ENCODE measurements at places on chromosomes 5 and 9.
A peak's percentile ranks its signal among the peaks of the same experiment; 100 is the strongest.

DNA sequence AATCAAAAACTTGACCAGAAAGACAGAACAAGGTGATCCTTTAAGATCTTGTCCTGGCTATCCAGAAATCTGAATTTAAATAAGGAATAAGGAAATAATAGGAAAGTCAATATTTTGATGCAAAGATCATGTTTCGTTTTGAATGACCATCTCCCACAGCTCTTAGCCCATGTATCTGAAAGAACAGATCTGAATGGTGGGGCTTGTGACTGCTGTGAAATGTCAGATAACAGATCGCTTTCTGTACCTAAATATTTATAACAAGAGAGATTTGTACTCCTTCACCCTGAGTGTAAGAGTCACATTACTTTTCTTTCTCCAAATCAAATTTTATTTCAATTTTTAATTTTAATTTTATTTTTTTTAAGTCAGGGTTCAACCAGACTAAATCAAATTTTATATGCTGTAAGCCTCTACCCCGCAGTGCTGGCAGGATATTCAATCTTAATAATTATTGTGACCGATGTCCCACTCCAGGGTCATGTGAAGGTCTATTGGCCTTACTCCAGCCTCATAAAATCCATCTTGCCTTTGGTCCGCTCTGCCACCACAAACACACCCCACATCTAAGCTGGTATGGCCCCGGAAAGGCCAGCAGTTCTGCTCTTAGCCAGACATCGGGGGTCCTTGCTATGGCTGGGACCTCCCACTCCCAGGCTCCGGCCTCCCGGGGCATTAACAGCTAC lies 7.0 kb upstream of the SLC26A2 start:
- no peak for DNase-seq

DNA sequence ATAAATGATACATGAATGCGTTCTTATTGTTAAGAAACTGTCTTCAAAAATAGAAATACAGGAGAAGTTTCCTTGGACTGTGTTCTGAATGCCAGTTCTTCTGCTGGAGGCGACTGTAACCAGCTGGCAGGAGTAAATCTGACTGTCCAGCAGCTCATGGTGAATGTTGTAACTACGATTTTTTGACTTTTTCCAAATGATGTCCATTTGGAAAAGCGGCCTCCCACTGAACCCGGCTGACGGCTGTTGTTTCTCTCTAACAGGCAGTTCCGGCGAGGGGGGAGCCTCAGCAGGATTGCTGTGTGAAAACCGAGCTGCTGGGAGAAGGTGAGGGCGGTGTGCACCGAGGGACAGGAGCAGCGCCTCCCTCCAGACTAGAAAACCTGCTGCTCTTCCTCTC lies 91.9 kb downstream of the EHMT1 start:
- no peak for DNase-seq

GRCh38 chr5:150288791-150289190 lies 782 bp downstream of the CAMK2A start:
- no peak for DNase-seq

DNA sequence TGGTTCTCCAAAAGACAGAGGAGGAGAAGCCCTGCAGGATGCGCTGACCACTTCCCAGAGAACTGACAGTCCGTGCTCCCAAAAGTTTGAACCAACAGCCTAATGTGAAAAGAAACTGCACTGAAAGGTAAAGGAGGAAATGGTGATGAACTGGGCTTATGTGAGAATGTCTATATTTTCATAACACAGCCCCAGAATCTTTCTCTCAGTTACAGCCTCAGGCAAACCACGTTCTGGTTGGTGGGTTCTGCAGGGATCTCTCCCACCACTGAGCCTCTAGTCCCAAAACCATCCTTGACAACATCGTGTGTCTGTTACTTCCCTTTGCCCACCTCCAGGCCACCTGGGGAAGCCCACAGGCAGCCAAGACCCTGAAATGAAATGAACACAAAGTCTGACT lies 23.9 kb downstream of the SPARC start:
- DNase-seq = no peak

GRCh38 chr5:134073404-134073803 lies 41.1 kb upstream of the TCF7 start:
- no peak for DNase-seq

DNA sequence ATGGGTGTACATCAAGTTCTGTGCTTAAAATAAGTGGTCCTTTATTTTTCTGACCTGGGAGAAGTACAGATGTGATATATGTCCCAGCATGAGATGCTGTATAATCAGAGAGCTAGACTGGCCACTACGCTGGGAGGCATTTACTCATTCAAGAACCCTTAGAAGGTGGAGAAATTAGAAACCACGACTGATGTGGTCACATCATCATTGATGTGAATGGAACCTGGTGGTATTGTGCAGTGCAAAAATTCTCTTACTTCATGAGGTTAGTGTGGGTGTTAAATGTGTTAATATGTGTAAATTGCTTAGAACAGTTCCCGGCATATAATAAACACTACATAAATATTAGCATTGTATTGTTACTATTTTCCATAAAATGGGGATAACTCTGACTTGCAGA lies 69.5 kb upstream of the CKMT2 start:
- no peak for DNase-seq

DNA sequence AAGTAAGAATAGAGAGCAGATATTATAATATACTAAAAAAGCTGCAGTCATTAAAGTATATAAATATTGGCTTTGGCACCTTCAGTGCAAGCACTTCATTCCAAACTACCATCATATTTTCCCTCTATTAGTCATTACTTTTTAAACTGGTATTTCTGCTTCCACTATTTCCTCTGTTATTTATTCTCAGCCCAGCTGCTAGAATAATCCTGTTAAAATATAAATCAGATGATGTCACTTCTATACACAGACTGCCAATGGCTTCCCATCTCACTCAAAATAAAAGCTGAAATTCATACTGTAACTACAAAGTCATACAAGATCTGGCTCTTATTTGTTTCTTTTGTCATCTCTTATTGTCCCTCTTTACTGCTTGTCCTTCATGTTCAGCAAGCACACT lies 432.9 kb downstream of the TLE4 start:
- DNase-seq = no peak

GRCh38 chr9:121949364-121949763 lies 143.7 kb downstream of the TTLL11 start:
- no peak for DNase-seq

DNA sequence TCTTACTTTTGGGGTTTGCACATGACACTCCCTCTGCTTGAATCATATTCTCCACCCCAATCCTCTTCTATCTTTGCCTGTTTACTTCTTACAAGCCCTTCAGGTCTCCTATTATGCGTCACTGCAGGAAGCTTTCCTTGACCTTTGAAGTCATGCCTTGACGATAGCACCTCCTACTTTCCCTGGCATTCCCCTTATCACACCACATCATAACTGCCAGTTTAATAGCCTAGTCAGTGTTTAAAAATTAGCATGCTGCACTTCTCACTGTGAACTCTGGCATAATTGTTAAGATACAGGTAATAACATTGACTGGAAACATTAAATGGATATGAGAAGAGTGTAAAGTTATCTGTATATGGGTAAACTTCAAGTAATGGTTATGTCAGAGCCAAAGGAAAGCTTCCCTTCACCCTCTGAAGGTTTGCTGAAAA lies 37.1 kb upstream of the CEP120 start:
- peak; percentile 1 for DNase-seq
